ENCODE measurements at places on chromosomes 3 and 15.

GRCh38 chr3:97613139-97613538, 151.4 kb upstream of the ARL6 start:
- no peak for DNase-seq

GRCh38 chr3:160006282-160007163, 17.9 kb downstream of the IL12A start:
- no peak for DNase-seq

GRCh38 chr3:57740027-57740426, 16.1 kb upstream of the SLMAP start:
- no peak for DNase-seq

DNA sequence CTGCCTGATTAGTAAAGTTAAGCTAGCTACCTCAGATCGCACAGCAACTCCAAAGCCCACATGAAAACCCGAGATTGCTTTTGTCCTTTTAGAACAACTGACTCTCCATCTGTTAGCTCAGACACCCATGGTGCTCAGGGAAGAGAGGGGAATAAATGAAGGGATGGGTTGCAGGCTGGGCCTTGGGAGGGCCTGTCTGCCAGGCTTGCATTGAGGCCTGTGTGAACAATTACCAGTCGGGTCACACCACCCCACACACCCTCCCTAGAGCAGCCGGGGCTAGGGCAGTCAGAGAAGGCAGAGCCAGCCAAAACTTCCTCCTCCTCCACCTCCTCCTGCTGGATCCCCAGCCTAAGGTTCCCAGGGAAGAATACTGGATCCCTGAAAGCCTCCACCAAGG, 8.8 kb upstream of the PRKAR2A start:
- no peak for DNase-seq

DNA sequence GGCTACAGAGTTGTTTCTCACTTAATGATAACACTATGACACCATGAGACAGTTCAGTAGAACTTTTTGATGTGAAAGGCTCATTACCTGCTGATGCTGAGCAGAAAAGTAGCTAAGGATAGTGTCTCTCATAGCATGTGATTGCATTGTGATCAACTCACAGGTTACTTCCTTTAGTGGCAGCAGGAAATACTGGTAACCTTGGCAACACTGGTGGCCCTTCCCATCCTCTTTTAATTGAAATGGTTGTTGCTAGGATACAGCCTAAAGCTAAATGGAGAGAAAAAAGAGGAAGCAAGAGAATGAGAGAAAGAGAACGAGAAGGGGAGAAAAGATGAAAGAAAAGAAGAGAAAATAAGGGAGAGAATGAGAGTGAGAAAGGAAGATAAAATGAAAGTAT, 204.7 kb upstream of the GAP43 start:
- DNase-seq = no peak

GRCh38 chr3:149417174-149417573, 39.7 kb upstream of the TM4SF1 start:
- no peak for DNase-seq

DNA sequence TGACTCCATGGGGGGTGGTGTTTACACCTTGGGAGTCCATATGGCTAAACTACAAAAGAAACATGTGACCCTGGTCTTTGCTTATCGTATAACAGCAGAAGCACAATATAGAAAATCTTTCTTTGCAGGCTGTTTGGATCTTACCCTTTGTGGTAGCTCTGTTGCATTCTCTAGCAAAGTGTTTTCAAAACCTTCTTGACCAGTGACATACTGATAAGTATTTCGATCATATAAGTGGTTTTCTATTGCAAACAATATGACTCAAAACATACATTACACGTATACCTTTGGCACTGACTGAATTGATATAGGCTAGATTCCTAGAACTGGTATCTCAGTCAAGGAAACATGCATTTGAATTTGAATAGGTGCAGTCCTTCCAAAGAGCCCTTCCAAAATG, 24.7 kb upstream of the ATP10A start:
- DNase-seq = no peak

DNA sequence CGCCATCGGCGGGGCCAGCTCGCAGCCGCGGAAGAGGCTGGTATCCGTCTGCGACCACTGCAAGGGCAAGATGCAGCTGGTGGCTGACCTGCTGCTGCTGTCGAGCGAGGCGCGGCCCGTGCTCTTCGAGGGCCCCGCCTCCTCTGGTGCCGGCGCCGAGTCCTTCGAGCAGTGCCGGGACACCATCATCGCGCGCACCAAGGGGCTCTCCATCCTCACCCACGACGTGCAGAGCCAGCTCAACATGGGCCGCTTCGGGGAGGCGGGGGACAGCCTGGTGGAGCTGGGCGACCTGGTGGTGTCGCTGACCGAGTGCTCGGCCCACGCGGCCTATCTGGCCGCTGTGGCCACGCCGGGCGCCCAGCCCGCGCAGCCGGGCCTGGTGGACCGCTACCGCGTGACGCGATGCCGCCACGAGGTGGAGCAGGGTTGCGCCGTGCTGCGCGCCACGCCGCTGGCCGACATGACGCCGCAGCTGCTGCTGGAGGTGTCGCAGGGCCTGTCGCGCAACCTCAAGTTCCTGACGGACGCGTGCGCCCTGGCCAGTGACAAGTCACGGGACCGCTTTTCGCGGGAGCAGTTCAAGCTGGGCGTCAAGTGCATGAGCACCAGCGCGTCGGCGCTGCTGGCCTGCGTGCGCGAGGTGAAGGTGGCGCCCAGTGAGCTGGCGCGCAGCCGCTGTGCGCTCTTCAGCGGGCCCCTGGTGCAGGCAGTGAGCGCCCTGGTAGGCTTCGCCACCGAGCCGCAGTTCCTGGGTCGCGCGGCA, 1.8 kb downstream of the TLNRD1 start:
- DNase-seq = peak; percentile 8

DNA sequence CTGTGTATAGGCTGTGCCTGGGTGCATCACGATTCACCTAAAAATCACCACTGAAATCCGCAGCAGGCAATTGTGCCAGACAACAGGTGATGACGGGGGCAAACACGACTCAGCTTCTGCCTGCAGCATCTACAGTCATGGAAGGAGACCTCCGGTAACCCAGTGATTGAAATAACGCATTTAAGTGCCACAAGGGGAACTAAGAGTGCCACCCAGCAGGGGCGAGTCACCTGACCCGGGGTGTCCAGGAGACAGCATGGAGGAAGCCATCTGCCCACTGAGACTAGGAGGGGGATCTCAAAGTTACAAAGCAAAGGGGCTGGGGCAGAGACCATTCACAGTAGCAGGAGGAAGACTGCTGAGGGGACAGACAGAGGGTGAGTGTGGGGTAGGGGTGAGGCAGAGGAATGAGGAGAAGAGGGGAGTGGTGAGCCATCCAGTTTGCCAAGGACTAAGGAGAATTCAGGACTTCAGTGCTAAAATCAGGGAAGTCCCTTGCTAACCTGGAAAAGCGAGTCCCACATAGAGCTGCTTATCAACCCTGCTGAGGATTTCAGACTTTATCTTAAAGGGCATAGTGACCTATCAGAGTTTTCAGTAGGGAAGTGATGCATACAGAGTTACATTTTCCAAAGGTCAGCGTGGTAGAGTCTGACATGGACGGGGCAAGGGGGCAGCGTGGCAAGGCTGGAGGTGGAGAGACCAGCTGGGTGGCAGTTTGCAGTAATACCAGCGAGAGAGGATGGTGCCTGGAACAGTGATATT, 256.7 kb upstream of the HES1 start:
- no peak for DNase-seq

- no peak for DNase-seq
These were observed 84.5 kb downstream of the MEGF11 start for GRCh38 chr15:66169023-66169422.

- DNase-seq = no peak
These were observed 345.0 kb downstream of the TUSC7 start for GRCh38 chr3:117054556-117054955.

- no peak for DNase-seq
These were observed 68.6 kb upstream of the CCDC39 start for GRCh38 chr3:180747805-180748361.

GRCh38 chr3:126480861-126481260, 5.2 kb upstream of the ZXDC start:
- DNase-seq = no peak

GRCh38 chr3:163490119-163490518, 1588.2 kb downstream of the SI start:
- no peak for DNase-seq

- DNase-seq = no peak
These were observed 101.9 kb downstream of the TNIK start for GRCh38 chr3:171358181-171358880.

GRCh38 chr3:14258906-14259904, 80.6 kb downstream of the LSM3 start:
- no peak for DNase-seq

DNA sequence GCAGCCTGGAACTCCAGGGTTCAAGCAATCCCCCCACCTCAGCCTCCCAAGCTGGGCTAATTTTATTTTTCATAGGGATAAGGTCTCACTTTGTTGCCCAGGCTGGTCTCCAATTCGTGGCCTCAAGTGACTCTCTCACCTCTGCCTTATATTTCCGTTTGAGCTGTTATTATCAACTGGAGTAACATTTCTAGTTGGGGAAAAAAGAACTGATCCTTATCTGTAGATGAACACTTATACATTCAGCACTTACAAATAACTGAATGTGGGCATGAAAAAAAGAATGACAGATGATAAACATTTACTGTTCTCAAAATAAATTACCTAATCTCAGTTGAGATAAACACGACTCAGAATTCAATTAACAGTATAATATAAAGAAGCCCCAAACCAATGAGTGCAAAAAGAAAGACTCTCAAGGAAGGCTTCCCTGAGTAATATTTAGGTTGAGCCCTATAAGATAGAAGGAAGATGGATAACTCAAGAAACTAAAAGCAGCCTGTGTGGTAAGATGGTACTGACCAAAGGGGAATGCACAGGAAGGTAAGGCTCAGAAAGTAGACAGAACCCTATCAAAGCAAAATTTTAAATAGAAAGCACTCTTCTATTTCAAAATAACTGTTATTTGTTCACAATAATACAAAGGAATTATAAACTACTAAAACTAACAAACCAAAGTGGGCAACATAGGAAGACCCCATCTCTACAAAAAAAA, 11.8 kb downstream of the UBE3A start:
- DNase-seq = no peak

DNA sequence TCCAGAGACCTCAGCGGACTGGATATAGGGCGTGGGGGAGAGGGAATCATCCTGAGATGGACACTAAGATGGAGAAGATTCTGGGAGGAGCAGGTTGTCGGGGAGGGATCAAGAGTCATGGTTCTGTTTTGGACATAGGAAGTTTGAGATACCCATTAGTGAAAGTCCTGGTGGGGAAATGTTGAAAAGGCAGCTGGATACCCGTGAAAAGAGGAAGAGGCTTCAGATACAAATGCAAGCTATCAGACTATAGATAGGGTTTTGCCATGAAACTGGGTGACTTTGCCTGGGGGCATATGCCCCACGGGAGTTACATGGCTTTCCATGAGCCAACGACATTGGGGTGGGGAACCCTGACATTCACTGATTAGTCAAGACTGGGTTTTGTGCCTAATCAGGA, 1.1 kb upstream of the GPR62 start:
- no peak for DNase-seq

- no peak for DNase-seq
These were observed 3.8 kb downstream of the RNU6-1 start for GRCh38 chr15:67836134-67836455.

- DNase-seq = no peak
These were observed 57.1 kb upstream of the POU1F1 start for GRCh38 chr3:87333393-87333892.

DNA sequence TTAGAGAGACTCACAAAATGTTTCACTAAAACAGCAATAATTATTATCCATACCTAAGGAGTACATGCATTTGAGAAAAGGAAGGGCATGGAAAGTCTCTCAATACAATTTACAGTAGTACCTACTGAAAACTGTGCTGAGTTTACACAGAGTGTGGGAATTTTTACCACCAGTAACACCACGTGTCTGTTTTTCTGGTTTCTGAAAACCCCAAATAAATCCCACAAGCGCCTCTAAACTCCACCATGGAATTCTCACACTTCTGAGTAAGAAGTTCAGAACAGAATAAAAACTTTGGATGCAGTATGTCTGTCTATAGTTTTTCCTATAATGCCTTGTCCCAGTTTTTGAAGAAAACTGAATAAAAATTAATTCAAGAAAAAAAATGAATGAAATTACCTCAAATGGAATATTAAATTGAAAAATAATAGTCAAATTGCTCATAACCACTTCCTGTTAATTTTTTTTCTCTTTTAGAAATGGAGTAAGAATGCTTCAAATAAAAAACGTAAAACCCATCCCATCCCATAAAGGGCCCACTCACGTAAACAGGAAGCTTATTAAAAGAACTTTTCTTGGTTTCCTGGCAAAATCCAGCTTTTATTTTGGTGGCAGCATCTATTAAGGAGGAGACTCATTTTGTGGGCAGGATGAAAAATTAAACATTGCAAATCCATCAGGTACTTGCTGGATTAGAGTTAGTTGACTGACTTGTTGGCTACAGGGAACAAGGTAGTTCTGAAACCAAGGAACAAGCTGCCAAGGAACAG, 378.1 kb downstream of the TIGIT start:
- DNase-seq = no peak

DNA sequence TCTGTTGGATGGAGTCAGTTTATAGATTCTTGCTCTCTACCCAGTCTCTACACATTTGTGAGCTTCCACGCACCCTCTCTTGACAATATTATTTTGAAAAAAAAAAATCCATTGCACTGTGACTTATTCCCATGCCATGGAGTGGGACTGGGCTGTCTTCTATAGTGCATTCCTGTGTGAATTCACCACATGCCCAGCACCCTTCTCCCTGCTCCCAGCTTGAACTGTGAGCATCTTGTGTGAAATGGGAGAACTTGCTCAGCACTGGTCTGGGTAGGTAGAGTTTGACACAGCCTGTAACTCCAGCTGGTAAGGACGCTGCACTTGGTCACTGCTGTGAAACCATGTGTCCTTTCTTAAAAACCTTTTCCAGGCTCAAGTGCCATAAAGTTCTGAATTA, 91.9 kb downstream of the ARNT2 start:
- DNase-seq = no peak

- DNase-seq = no peak
These were observed 40.5 kb upstream of the CDV3 start for GRCh38 chr3:133532951-133533350.

- no peak for DNase-seq
These were observed 6.0 kb downstream of the PRKCI start for GRCh38 chr3:170228093-170228766.

DNA sequence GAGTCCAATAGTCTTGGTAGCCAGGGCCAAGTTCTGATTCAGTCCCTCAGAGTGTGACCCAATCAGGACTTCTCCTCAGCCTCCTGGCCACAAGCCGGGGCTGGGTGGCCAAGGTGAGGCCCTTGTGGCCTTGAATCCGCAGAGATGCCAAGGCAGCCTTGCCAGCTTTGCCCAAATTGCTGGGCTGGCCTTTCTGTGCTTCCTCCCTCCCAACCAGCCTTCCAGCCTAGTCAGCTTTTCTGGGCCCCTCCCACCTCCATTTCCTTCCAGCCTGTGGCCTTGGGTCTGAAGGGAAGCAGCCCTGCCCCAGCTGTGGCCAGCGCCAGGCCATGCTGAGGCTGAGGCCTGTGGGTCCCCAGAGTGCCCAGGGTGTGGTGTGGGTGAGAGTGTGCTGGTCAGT, 34.3 kb upstream of the ANKDD1A start:
- no peak for DNase-seq

- DNase-seq = no peak
These were observed 10.6 kb upstream of the ATP2B2 start for GRCh38 chr3:10515884-10516495.

GRCh38 chr3:47004369-47005211, 25.1 kb downstream of the NBEAL2 start:
- peak; percentile 45 for DNase-seq
